Regular cardiac myocyte (primary cell): ENCODE measurements at places on chromosomes 4 and X. TPM values are rescaled to one million over a fixed set of nuclear protein-coding genes. Genes with fewer than 3 reads are reported as not detected.

Gene FAM114A1
- total RNA-seq = 489 and 527 TPM in 2 replicates

Gene APELA
- not detected in 2 replicates for total RNA-seq

Gene KIF4A
- 2.0 and 23.8 TPM in 2 replicates for total RNA-seq

Gene PGRMC1
- 178 and 215 TPM in 2 replicates for total RNA-seq

Gene SPOCK3
- total RNA-seq = 1.5 and 2.0 TPM in 2 replicates

Gene PDE6B
- 0.19 TPM in 1 of 2 replicates, not detected in the other for total RNA-seq

Gene MAP7D2
- 0.38 and 0.56 TPM in 2 replicates for total RNA-seq

Gene PRKG2
- 4.0 and 18.9 TPM in 2 replicates for total RNA-seq

Gene TACC3
- total RNA-seq = 3.9 and 54.8 TPM in 2 replicates

Gene PDCL2
- total RNA-seq = not detected in 2 replicates

Gene MAML3
- total RNA-seq = 0.58 and 1.7 TPM in 2 replicates

Gene POLN
- 3.6 and 6.2 TPM in 2 replicates for total RNA-seq

Gene ARHGAP6
- 4.4 and 4.8 TPM in 2 replicates for total RNA-seq

Gene CLNK
- total RNA-seq = not detected in 2 replicates
